ENCODE measurements at places on chromosomes 16 and 17. TPM values are rescaled to one million over a fixed set of nuclear protein-coding genes. Genes with fewer than 3 reads are reported as not detected.
A peak's percentile ranks its signal among the peaks of the same experiment; 100 is the strongest.

GRCh38 chr17:42608305-42609181 lies 631 bp downstream of the RETREG3 start:
- no peak for DNase-seq

- peak; percentile 14 for DNase-seq
These were observed 32.7 kb upstream of the RPH3AL start for GRCh38 chr17:385178-385835.

- no peak for DNase-seq
These were observed 11.3 kb downstream of the MMP2 start for GRCh38 chr16:55490301-55490700.

- DNase-seq, result peak; percentile 47
These were observed 36.4 kb downstream of the EFCAB5 start for GRCh38 chr17:29977836-29978235.

UTS2R gene
- total RNA-seq, result not detected

HS3ST3A1 gene
- 1.0 TPM for total RNA-seq

OTOP2 gene
- not detected for total RNA-seq

NOL11 gene
- total RNA-seq, result 36.5 TPM

GPRC5B gene
- total RNA-seq, result 0.32 TPM

CDRT15 gene
- total RNA-seq, result not detected

GDPD1 gene
- 1.9 TPM for total RNA-seq

All from mammary epithelial cell (primary cell).